AG04450 (cell line): ENCODE measurements at places on chromosomes 12 and 14. TPM values are rescaled to one million over a fixed set of nuclear protein-coding genes. Genes with fewer than 3 reads are reported as not detected.
A peak's percentile ranks its signal among the peaks of the same experiment; 100 is the strongest.

SYT1 gene
- 5.0 and 6.8 TPM in 2 replicates for polyA plus RNA-seq

GRCh38 chr12:81440001-81440400, 319.1 kb downstream of the PPFIA2 start:
- no peak for DNase-seq

SLC16A7 gene
- polyA plus RNA-seq: 7.6 and 9.3 TPM in 2 replicates

SMOC1 gene
- 19.2 and 21.9 TPM in 2 replicates for polyA plus RNA-seq

DNA sequence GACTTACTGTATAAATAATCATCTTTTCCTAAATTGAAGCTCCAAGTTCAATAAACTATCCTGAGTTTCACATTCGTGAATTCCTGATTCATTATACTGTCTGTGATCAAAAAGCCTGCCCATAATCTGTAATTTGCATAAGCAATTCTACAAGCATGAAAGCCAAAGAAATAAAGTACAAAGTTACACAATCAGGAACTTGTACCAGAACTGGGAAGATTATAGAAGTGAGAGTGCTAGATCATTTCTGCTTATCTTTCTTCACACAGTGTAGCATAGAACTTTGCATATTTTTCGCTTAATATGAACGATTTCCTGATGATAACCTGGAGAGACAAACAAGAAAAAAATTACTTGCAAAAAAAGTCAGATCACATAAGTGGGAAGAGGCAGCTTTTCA, 308.2 kb downstream of the C12orf50 start:
- DNase-seq: no peak

- no peak for DNase-seq
Observed at GRCh38 chr14:70753518-70753953, 55.8 kb downstream of the MAP3K9 start.

TSPAN9 gene
- 68.0 and 72.7 TPM in 2 replicates for polyA plus RNA-seq

DNA sequence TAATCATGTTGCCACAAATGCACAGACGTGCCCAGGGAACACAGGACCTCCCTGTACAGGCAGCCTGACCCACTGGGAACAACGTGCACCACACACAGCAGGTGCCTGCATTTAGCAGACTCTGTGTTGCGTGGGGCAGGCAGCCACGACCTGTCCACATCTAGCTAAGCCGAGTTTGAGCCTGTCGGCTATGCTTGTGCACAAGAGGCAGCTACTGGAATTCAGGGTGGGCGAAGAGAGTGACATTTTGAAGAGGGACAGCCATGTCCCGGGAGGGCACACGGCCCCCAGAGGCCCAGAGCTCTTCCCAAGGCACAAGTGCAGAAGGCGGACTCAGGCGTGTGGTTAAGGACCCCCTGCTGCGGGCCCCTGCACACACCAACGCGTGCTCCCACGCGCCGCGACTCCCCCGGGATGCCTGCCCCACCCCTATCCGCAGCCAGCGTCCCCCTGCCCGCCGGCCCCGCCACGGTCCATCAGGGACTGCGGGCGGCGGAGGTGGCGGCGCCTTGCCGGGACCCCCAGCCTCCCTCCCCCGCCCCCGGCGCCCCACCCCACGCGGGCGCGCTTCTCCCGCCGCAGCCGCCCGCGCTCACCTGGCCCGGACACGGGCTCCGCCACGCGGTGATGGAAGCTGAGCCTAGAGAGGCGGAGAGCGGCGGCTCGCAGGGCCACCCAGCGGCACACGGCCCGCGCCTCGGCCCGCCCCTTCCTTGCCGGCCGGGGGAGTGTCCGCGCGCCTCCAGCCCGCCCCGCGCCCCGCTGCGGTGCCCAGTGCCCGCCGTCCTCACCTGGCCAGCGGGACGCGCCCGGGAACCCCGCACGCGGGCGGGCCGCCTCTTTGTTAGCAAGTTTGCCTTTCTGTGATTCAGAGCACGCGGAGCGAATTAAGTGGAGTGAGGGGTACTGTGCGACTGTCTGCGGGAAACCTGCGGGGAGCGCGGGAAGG, 125.3 kb upstream of the PRMT8 start:
- no peak for DNase-seq

- no peak for DNase-seq
Observed at GRCh38 chr12:109102491-109102890, 5.1 kb downstream of the UNG start.

GRCh38 chr14:26719514-26719913, 121.7 kb upstream of the NOVA1 start:
- no peak for DNase-seq

GRCh38 chr12:1844661-1845409, 24.5 kb downstream of the LRTM2 start:
- no peak for DNase-seq

DNA sequence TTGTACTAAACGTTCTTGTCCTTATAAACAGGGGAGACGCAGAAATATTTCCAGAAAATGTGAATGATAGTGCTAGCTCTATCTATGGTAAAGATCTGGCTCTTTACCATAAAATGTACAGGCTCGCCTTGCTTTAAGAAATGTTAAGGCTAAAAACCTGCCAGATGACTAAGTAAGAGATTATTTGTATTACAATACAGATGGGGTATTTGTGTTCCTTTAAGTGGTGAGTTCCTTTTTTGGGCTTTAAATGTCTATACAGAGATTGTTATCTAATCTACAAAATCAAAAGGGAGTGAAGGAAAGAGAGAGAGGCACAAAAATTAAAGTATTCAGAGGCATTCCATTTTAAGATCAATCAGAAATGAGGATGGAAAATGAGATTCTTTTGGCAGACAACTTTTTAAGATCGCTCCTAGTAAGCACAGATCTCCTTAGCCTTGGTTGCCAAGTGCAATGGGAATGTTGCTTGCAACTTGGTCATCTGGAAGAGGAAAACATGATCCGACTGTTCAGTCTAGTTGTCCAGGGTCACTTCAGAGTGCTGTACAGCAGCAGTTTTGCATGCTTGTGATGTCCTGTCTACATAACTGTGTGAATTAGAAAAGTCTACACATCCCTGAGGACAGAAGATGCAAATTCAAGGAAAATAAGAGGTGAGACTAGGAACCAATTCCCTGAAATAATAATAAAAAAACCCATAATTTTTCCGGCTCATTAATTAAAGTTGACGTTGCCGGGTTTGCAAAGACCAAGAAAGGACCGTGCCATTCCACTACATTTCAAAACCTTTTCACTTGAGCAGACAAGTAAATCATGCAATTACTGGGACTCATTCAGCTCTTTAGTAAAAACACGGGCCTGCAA, 380.8 kb downstream of the EGLN3 start:
- DNase-seq: no peak

NR4A1 gene
- polyA plus RNA-seq: 4.4 and 6.9 TPM in 2 replicates

LYZ gene
- not detected in 2 replicates for polyA plus RNA-seq

- no peak for DNase-seq
Observed at GRCh38 chr12:53739214-53740129, 12.2 kb upstream of the CALCOCO1 start.

DNA sequence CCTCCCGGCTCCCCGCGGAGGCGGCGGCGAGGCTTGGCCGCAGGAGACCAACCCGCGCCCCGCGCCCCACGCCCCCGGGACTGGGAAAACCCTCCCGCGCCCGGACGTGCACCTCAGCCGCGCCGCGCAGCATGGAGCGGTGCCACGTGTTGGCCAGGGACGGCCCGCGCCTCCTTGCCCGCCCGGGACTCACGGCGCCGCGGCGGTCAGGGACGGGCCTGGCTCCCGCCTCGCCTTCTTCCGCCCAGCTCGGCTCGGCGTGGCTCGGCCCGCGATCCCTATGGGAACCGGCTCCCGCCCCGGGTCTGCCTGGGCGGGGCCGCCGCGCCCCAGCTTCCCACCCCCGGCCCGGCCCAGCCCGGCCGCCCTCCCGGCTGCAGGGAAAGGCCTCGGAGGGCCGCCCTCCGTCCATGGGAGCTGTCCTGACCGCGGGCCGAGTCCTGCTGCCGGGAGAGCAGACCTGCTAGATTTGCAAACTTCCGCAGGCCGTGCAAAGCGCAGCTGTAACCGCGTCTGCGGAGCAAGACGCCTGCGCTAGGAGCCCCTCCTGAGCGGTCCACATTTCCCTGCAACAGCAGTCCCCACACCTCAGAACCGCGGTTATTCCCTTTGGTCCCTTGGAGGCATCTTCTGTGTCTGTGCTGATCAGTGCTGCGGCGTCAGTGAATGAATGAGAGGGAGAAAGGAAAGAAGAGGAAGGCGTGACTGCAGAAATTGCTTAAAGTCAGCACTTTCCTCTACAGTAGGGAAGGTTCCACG, at the start of gene CDKL1:
Gene CDKL1, minus strand, starts transcription at position 251 of the 759 bp plus-strand sequence. CDS start 1,013 bp downstream, outside the sequence.
- peak; percentile 7 for DNase-seq

DNA sequence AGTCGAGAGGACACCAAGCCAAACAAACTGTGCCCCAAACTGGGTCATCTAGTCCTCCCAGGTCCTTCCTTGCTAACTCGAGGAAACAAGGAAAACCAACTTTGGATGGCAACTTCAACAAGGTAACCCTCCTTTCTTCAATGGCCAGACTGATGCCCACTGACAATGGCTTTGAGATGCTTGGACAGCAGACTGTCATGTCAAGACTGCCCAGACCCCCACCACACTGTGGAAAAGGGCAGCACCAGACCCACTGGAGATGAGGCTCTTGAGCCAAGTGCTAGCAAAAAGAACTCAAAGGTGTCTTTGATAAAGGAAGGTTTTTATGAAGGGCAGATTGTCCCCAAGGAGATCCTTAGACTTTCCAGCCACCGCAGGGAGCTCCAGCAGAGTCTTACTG, 9.0 kb upstream of the CDH24 start:
- no peak for DNase-seq

KRT83 gene
- 0.04 TPM in 1 of 2 replicates, not detected in the other for polyA plus RNA-seq

GRCh38 chr14:94112513-94113063, 2.1 kb downstream of the IFI27 start:
- DNase-seq: no peak

DNA sequence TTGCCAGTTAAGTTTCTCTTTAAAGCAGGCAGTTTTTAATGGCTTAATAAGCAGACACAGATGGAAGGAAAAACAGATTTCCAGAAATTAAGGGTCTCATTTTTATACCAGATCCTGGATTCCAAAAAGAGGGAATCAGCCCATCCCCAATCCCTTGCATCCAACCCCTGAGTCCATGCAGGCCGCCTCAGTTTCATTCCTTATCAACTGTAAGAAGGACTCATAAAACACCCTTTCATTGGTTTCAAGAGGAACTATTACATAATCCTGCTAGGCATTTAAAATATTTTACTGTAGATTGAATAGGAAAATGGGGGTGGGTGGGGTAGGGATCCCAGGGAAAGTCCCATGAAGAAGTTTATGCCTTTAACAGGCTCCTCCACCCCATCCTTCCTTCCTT, 9.4 kb downstream of the CCDC184 start:
- DNase-seq: no peak

VDR gene
- polyA plus RNA-seq: 11.9 and 13.6 TPM in 2 replicates

- no peak for DNase-seq
Observed at GRCh38 chr12:68839183-68840147, 31.5 kb downstream of the MDM2 start.

- no peak for DNase-seq
Observed at GRCh38 chr12:124352839-124353238, 57.9 kb downstream of the RFLNA start.

GRCh38 chr14:72614891-72615415, 278.9 kb downstream of the DPF3 start:
- no peak for DNase-seq

RERG gene
- polyA plus RNA-seq: 0.12 and 0.16 TPM in 2 replicates

GRCh38 chr12:110649341-110649847, 35.5 kb downstream of the TCTN1 start:
- DNase-seq: no peak

- no peak for DNase-seq
Observed at GRCh38 chr14:92886337-92886736, 36.6 kb upstream of the CHGA start.

AICDA gene
- not detected in 2 replicates for polyA plus RNA-seq

WIF1 gene
- not detected in 2 replicates for polyA plus RNA-seq

ASIC1 gene
- polyA plus RNA-seq: 9.9 and 10.2 TPM in 2 replicates

DNA sequence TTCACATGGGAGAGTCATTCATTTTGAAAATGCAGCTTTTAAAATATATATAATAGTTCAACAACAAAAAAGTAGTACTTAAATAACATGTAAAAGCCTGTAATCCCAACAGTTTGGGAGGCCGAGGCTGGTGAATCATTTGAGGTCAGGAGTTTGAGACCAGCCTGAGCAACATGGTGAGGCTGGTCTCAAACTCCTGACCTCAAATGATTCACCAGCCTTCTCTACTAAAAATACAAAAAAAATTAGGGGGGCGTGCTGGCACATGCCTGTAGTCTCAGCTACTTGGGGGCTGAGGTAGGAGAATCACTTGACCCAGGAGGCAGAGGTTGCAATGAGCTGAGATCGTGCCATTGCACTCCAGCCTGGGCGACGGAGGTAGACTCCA, 256.3 kb upstream of the RGS6 start:
- no peak for DNase-seq

DNA sequence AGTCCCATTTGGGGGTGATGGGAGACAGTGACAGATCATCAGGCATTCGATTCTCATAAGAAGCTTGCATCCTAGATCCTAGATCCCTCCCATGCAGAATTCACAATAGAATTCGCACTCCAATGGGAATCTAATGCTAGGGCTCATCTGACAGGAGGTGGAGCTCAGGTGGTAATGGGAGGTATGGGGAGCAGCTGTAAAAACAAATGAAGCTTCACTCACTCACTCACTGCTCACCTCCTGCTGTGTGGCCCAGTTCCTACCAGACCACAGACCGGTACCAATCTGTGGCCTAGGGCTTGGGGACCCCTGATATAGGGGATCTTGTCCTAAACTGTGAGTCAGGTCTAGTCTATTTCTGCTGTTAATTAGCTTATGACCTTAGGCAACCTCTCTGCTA, 40.1 kb upstream of the EPS8 start:
- DNase-seq: no peak

DNA sequence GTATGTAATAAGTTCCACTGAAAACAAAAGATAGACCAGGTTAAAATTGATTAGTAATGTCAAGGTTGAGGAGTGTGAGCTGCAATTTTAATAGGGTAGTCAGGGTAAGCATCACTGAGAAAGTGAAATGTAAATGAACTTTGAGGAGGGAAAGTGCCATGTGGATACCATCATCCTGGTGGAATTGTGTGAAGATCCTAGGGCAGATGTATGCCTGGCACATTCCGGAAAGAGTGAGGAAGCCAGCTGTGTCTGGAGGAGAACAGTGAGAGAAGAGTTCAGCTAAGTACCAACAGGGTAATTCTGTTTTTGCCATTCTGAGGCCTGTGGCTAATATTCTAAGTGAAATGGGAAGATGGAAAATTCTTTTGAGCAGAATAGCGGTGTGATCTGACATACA, 2.9 kb upstream of the CLEC2A start:
- DNase-seq: no peak

- DNase-seq: no peak
Observed at GRCh38 chr12:100795174-100795799, 711 bp downstream of the ANO4 start.

CAPZA3 gene
- polyA plus RNA-seq: not detected in 2 replicates

DNA sequence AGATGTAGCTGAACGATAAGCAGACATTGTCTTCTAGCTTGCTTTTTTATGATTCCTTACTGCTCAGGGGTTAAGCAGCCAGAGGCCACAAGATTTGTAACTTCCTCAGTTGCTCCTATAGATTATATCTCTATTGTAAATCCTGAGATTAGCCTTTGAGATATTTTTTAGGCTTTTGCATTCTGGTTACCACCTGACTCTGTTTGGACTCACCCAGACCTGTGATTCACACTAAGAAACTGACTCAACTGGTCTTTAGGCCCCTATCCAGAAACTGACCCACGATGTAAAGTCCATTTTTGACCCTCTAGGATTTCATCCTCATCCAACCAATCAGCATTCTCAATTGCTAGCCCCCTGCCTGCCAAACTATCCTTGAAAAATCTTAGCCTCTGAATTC, 194.4 kb downstream of the RASSF9 start:
- DNase-seq: no peak

KDM5A gene
- 28.1 and 33.9 TPM in 2 replicates for polyA plus RNA-seq
